ENCODE measurements at places on chromosomes 3 and 15. TPM values are rescaled to one million over a fixed set of nuclear protein-coding genes. Genes with fewer than 3 reads are reported as not detected.

The CAND2 gene
- total RNA-seq: 14.8 TPM

The BBX gene
- 51.6 TPM for total RNA-seq

DNA sequence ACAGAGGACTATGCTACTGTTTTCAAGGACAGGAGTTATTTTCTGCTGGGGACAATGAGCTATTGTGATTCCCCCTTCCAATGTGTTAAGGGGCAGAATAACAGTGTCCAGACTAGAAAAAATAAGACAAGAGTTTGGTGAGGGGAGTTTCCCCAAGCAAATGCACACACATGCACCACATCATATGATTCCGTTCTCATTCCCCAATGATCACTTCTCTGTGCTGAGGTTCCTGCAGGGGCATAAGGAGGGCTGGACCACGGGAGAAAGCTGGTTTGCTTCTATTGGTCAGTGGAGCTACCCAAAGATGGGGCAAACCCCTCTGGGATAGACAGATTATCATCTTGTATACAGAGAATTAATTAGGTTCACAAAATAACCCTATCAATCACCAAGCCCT lies 80.6 kb downstream of the RBPMS2 start:
- H3K4me3 ChIP-seq: peak overlapping the region; percentile 34
- no peak for DNase-seq
- H3K4me1 ChIP-seq: peaks cover 45% of the 10 kb centered on the region
- peaks cover 12% of the 10 kb centered on the region for H3K36me3 ChIP-seq
- no peaks in the 10 kb centered on the region for H3K27me3 ChIP-seq

DNA sequence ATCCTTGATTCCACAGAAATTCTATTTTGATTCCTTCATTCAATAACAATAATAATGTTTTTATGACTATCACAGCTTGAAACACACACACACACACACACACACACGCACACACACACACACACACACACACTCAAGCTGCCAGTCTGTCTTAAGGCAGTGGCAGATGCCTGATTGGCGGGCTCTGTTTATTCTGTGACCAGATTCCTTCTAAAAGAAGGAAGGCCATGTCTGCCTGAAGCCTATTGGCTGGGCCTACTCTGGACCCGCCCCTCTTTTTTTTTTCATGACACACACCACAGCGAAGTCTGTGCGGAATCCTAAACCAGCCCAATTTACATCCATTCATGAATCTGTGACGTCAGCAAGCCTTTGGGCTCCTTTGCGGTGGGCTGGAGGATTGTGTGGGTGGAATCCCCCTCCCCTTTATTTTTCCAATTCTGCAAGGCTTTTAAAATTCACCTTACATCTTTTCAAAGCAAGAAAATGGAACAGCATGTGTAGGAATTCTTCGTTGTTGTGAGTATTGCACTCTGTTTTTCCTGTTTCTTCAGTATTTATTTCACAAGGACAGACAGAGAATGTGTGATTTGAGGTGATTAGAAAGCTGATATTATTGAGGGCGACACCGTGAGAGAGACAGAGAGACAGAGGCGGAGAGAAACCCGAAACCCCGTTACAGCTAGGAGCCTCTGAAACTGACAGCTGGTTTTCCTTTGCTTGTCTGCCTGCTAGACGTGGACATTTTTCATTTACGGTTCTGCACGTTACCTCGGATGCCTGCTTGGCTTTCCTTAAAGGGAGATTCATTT lies at the start of gene MAP3K13:
Gene MAP3K13, plus strand, starts transcription at position 287 of the 812 bp plus-strand sequence. CDS start 65,446 bp downstream, outside the sequence.
- peak; percentile 57 for DNase-seq
- no peaks in the 10 kb centered on the region for H3K36me3 ChIP-seq
- H3K27ac ChIP-seq: peak within 1 kb of the TSS; percentile 36

- peaks cover 45% of the 10 kb centered on the region for H3K4me1 ChIP-seq
- peak overlapping the region; percentile 28 for H3K4me3 ChIP-seq
- no peak overlapping the region for H3K27ac ChIP-seq
- no peaks in the 10 kb centered on the region for H3K36me3 ChIP-seq
These were observed 33.1 kb downstream of the GRK7 start for GRCh38 chr3:141796081-141796888.

- no peak for DNase-seq
- H3K4me1 ChIP-seq: no peaks in the 10 kb centered on the region
- no peak overlapping the region for H3K4me3 ChIP-seq
- peaks cover 37% of the 10 kb centered on the region for H3K36me3 ChIP-seq
- H3K27ac ChIP-seq: no peak overlapping the region
- no peaks in the 10 kb centered on the region for H3K27me3 ChIP-seq
These were observed 29.8 kb downstream of the SPICE1 start for GRCh38 chr3:113485161-113485609.

DNA sequence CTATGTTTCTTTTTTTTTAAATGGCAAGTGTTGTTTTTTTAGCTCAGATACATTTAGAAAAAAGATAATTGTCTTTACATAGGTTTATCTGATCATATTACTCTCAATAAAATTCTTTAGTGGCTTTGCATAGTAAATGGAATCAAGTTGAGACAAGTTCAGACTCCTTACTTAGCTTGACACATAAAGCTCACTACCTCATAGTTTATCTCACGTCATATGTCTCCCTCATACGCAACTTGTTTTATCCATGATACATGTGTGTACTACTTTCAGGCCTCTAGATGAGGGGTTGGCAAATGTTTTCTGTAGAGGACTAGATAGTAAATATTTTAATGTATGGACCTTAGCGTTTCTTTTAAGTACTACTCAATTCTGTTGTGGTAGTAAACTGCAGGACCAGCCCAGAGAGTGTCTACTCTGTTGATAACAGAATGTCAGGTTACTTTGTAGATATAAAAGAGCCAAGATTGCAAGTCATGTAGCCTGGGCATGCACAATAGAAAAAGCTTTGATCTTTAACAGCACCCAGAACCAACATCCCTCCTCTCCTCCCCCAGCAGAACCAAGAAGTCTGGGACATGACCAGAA lies 28.2 kb upstream of the MGA start:
- H3K27ac ChIP-seq: no peak overlapping the region
- no peak for DNase-seq
- no peaks in the 10 kb centered on the region for H3K27me3 ChIP-seq
- H3K36me3 ChIP-seq: peaks cover 3% of the 10 kb centered on the region
- no peak overlapping the region for H3K4me3 ChIP-seq

- H3K4me1 ChIP-seq: no peaks in the 10 kb centered on the region
- no peaks in the 10 kb centered on the region for H3K27me3 ChIP-seq
- no peak overlapping the region for H3K4me3 ChIP-seq
These were observed 82.2 kb downstream of the PCCB start for GRCh38 chr3:136332302-136332701.
